ENCODE measurements at places on chromosomes 6 and 20. TPM values are rescaled to one million over a fixed set of nuclear protein-coding genes. Genes with fewer than 3 reads are reported as not detected.

Gene LZTS3
- 1.0 TPM for polyA plus RNA-seq

GRCh38 chr6:14966906-14967711 lies 278.8 kb upstream of the JARID2 start:
- H3K36me3 ChIP-seq = no peaks in the 10 kb centered on the region
- no peak overlapping the region for H3K27ac ChIP-seq
- H3K4me3 ChIP-seq = no peak overlapping the region
- H3K27me3 ChIP-seq = no peaks in the 10 kb centered on the region

Gene CALHM5
- polyA plus RNA-seq = not detected

Gene TTK
- 0.78 TPM for polyA plus RNA-seq

Gene RIN2
- not detected for polyA plus RNA-seq

- no peaks in the 10 kb centered on the region for H3K36me3 ChIP-seq
- no peak for DNase-seq
- H3K27me3 ChIP-seq = no peaks in the 10 kb centered on the region
- H3K4me1 ChIP-seq = no peaks in the 10 kb centered on the region
- H3K27ac ChIP-seq = no peak overlapping the region
Measured at GRCh38 chr20:12575352-12576095, 433.2 kb upstream of the SPTLC3 start.

DNA sequence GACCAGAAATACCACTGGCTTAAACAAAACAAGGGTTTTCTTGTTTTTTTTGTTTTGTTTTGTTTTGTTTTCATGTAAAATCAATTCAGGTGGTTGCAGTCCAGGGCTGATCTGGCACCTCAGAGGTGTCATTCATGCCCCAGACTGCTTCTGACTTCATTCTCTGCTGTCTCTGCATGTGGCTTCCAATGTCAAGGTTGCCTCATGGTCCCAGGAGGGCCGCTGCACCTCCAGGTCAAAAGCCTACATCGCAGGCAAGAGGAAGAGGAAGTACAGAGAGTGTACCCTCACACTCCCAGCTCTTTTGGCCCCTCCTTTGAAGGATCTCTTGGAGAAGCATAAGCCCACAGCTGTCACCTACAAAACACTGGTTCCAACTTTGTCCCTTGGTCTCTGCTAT lies 1.4 kb upstream of the BTN3A1 start:
- no peak for DNase-seq
- no peak overlapping the region for H3K4me3 ChIP-seq
- no peaks in the 10 kb centered on the region for H3K36me3 ChIP-seq
- no peaks in the 10 kb centered on the region for H3K27me3 ChIP-seq
- no peak overlapping the region for H3K27ac ChIP-seq
- peaks cover 61% of the 10 kb centered on the region for H3K4me1 ChIP-seq

Gene E2F1
- polyA plus RNA-seq = 0.78 TPM

Gene C20orf144
- not detected for polyA plus RNA-seq

- no peak overlapping the region for H3K27ac ChIP-seq
- no peaks in the 10 kb centered on the region for H3K36me3 ChIP-seq
- peaks cover 4% of the 10 kb centered on the region for H3K4me1 ChIP-seq
- no peak for DNase-seq
Measured at GRCh38 chr20:957544-957943, 41.4 kb upstream of the ANGPT4 start.

GRCh38 chr6:89371849-89372505 lies 19.5 kb upstream of the UBE2J1 start:
- H3K4me3 ChIP-seq = peak overlapping the region; percentile 51
- H3K27ac ChIP-seq = no peak overlapping the region
- DNase-seq = peak; percentile 80
- no peaks in the 10 kb centered on the region for H3K36me3 ChIP-seq
- H3K27me3 ChIP-seq = no peaks in the 10 kb centered on the region

Gene WFDC5
- polyA plus RNA-seq = not detected

GRCh38 chr6:168035098-168035660 lies 37.7 kb downstream of the KIF25 start:
- no peak overlapping the region for H3K4me3 ChIP-seq
- H3K27me3 ChIP-seq = peaks cover 18% of the 10 kb centered on the region
- H3K27ac ChIP-seq = no peak overlapping the region
- no peak for DNase-seq

- H3K4me1 ChIP-seq = peaks cover 7% of the 10 kb centered on the region
- no peak overlapping the region for H3K27ac ChIP-seq
- no peaks in the 10 kb centered on the region for H3K36me3 ChIP-seq
- H3K4me3 ChIP-seq = no peak overlapping the region
- no peak for DNase-seq
- H3K27me3 ChIP-seq = peaks cover 67% of the 10 kb centered on the region
Measured at GRCh38 chr6:35218021-35218420, 4.3 kb downstream of the SCUBE3 start.

- no peaks in the 10 kb centered on the region for H3K36me3 ChIP-seq
- no peak overlapping the region for H3K4me3 ChIP-seq
- H3K4me1 ChIP-seq = peaks cover 18% of the 10 kb centered on the region
Measured at GRCh38 chr6:125834348-125834747, 43.6 kb downstream of the NCOA7 start.

All from naive B cell (primary cell).